Globus pallidus (tissue), 1 donor: ENCODE measurements at places on chromosomes 7 and 10.

- DNase-seq, result no peak
Measured at GRCh38 chr10:113493195-113493594, 59.7 kb upstream of the HABP2 start.

GRCh38 chr7:94683066-94683465 lies 27.1 kb upstream of the SGCE start:
- DNase-seq, result no peak

DNA sequence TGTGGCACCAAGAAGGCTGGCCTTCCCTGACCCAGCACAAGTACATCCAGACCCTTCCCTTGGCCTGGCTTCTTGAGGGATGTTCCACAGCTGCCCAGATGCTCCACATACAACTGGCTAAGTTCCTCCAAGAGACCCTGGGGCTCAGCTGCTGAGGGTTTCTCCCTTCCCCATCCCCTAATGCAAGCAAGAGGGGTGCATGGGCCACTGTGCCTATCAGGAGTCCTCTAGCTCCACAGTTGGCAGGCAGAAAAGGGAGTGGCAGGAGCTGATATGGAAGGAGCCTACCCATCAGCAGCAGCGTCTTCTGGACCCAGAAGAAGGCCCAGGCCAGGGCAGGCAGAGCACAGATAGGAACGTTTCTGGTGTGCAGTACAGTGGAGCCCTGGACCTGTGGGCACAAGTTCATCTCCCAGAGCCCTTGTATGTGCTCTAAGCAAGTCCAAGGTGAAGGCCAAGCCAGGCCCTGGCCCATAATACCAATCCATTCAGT lies 26.2 kb downstream of the VSIR start:
- no peak for DNase-seq

DNA sequence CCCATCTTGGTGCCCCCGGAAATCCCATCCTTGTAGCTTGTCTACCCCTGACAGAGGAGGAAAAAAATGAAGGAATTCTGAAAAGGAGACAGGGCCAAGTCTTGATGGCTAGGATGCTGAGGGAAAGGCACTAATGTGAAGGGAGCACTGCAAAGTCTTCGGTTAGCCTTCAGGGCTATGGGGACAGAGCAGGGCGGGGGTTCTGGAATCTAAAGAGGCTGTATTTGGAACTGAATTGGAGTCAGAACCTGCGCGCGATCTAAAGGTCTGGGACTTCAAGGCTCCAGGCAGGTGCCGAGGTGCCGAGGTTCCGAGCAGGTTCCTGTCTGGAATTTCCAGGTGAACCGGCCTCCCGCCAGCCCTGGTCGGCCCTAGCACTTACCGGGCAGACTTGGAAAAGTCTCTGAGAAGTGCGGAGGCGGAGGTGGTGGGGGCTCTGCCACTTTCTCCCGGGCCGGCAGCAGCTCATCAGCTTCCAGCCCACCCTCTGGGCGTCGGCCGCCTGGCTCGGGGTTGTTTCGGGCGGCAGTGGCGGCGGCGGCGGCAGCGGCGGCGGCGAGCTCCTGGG lies 781 bp downstream of the GBX1 start:
- DNase-seq, result no peak

- no peak for DNase-seq
Measured at GRCh38 chr10:18364987-18365775, 225.0 kb downstream of the CACNB2 start.

DNA sequence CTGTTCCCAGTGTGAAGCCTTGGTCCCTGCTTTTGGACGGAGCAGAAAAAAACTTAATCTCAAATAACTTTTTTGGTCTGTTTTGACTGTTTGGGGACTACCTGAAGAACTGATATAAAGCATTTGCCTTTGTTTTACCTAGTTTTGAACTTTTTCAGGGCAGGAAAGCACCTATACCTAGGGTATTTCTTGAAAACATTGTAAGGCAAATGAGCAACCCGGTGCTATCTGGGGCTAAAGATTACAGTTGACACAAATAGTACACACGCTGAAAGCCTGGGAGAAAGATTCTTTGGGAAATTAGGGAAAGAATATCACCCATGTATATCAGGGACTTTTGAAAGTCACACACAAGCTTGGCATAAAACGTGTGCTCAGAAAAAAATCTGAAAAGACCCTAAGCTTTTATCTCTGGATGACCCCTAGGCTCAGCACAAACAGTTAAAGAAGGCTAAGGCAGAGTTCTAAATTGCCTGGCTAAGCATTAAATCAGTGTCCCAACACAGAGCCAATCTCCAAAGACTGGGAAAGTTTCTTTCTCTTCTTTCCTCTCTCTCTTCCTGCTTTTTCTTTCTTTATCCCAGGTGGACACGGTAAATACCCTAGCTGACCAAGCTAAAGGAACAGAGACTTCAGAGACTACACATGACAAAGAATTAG lies 389.8 kb downstream of the SH2D4B start:
- DNase-seq, result no peak

- no peak for DNase-seq
Measured at GRCh38 chr10:110460111-110460809, 37.4 kb upstream of the DUSP5 start.

- no peak for DNase-seq
Measured at GRCh38 chr10:61100887-61101286, 156.9 kb upstream of the RHOBTB1 start.

- DNase-seq, result no peak
Measured at GRCh38 chr7:30323006-30323355, 38.6 kb downstream of the ZNRF2 start.

DNA sequence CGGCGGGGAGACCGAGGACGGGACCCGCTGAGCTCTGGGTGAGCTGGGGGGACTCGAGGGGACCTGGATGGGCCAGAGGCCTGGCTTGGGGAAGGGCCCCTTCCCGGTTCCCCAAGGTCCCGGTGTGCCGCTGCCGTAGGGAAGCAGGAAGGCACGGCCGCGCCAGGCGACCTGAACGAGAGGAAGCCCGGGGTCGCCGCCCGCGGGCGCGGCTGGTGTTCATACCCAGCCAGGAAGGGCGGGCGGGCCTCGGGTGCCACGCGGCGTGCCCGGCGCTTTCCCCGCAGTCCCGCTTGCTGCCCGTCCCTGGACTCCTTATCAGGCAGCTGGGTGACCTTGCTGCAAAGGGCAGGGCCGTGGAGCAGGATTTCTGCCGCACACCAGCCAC lies 38.0 kb downstream of the ZNF777 start:
- DNase-seq, result no peak

- DNase-seq, result no peak
Measured at GRCh38 chr7:106777674-106778299, 87.3 kb upstream of the PIK3CG start.

- DNase-seq, result no peak
Measured at GRCh38 chr7:41694495-41694894, 8.4 kb downstream of the INHBA start.

DNA sequence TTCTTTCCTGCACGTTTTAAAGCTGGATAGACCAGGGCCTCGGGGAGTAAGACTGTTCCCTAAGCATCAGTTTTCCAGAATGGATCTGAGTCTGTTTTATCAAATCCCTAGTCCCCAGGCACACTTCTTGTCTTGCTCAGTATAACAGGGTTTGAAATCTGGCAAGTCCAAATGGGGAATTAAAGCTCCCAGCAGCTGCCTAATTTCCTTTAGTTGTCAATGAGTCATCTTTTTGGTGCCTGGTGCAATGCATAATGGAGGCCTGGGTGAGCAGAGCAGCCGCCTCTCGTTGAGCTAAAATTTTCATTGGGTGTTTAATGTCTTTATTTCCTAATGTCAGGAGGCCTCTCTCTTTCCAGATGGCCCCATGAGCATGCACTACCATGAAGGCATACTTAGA lies 87.9 kb downstream of the STRA8 start:
- no peak for DNase-seq

DNA sequence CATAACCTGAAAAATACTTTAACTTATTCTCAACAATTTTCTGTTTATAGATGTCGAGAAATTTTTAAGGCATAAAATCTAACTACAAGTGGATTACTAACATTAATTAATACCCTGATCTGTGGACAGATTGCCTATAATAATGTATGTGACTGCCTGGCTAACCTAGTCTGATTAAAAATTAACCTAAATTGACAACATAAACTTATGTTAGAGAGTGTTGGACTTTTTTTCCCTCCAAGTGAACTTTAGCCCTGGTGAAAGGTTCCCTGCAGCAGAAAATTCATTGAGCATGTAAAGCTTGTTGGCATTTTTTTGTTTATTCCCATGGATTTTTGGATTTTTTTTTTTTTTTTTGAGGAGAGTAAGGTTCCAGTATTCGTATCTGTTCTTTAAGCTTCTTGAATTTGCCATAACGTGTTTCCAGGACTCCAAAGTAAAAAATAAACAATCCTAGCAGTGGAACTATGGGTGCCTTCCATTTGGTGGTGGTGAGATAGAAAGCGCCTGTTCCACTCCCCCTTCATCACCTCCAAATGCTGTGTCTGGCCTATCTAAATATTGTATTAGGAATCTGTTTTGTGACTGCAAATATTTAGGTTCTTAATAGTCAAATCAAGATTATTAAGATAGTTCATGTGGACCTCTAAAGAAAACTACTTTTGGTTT lies 36.1 kb downstream of the NET1 start:
- no peak for DNase-seq

DNA sequence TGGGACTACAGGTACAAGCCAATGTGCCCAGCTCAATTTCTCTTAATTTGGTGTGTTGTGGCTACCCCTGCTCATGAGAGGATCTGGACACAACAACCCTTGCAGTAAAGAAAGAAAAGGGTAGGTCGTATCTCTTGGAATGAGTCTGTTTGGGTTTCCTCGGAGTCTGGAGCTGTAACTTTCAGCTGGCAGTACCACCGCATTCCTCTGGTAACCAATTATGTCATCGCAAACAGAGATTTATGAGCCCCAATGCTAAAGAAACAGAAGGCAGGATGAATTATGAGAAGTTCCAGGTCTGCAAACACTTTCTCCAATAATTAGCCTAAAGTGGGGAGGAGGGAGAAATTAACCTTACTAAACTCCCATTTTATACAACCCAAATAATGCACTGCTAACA lies 186.6 kb upstream of the NRP1 start:
- no peak for DNase-seq

- DNase-seq, result no peak
Measured at GRCh38 chr7:144118341-144118740, 4.6 kb upstream of the OR2A14 start.
